ENCODE measurements at places on chromosomes 7 and 10. TPM values are rescaled to one million over a fixed set of nuclear protein-coding genes. Genes with fewer than 3 reads are reported as not detected.

The LRIT1 gene
- not detected for total RNA-seq

The TMEM176A gene
- total RNA-seq = 33.1 TPM

The TRIL gene
- total RNA-seq = 2.9 TPM

The ITPRID1 gene
- total RNA-seq = 2.4 TPM

Measured in lung (tissue), 17 donors.